Foreskin keratinocyte (primary cell): ENCODE measurements at places on chromosomes 12 and 14.

GRCh38 chr14:58152014-58152857 is at the start of gene ARMH4:
ARMH4 (minus strand) TSS chr14:58152213; CDS start chr14:58139358, 12,855 bp downstream.
- DNase-seq = peak; percentile 54

GRCh38 chr12:65205886-65206285 is 36.5 kb downstream of the LEMD3 start:
- DNase-seq = no peak

DNA sequence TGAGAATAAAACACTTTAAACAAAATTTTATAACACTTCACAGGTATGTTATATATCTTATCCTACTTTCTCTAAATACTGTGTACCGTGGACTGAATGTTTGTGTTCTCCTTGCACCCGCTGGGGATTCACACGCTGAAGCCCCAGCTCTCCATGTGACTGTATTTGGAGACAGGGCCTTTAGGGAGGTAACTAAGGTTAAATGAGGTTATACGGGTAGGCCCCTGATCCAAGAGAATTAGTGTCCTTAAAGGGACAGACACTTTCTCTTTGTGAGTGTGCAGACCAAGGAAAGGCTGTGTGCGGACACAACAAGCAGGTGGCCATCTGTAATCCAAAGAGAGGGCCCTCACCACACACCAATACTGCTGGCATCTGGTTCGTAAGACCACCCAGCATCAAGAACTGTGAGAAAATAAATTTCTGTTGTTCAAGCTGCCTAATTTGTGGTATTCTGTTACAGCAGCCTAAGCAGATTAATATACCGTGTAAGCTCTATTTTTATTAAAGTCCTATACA is 70.1 kb upstream of the TTC7B start:
- no peak for DNase-seq

DNA sequence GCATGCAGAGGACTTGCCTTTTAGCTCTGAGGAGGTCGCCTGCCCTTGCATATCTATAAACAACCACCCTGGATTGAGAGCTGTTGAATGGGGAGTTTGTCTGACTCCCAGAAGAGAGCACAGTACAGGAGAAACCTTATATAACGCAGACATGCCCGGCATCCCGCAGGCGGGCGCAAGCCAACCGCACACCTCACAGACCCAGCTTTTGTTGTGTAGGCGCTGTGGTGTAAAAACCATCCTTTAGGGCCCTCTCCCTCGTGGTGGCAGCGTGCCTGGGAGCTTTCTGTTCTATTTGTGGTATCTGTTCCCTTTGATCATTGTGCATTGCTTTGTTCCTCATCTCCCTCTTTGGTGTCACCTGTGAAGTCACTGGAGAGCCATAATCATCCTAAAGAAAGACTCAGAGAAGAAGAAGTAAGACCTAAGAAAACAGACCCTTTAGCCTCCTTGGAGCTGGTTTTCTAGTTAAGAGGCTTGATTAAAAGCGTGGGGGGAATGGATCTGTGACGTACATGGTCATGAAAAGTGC is 77.7 kb downstream of the ETV6 start:
- no peak for DNase-seq
